ENCODE measurements at places on chromosomes 11 and 22.

DNA sequence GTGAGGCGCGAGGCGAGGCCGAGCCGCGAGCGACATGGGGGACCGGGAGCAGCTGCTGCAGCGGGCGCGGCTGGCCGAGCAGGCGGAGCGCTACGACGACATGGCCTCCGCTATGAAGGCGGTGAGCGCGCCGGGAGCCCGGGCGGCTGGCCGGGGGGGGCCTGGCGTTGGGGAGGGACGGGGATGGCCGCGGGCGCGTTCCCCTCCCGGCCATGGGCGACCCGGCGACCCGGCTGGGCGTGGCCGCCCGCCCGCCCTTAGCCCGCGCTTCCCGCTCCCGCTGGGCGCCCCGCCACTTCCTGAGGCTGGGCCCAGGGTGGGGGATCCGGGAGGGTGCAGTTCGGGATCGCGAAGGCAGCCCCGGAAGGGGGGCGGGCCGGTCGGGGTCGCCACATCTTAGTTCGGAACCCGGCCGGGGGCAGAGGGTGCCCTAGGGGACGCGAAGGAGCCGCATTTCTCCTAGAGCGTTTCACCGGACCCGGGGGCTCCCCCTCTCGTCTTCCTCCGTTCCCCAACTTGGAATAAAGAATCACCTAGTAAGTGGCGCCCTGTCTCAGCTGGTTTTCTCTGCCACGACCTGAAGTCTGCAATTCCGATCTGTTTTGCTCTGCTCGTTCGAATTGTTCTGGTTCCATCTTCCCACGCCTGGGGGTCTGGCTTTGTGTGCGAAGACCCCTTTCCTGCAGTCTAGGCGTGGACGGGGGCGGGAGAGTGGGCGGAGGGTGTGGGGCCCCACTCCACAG lies 536 bp downstream of the YWHAH start:
- peak; percentile 2 for DNase-seq

DNA sequence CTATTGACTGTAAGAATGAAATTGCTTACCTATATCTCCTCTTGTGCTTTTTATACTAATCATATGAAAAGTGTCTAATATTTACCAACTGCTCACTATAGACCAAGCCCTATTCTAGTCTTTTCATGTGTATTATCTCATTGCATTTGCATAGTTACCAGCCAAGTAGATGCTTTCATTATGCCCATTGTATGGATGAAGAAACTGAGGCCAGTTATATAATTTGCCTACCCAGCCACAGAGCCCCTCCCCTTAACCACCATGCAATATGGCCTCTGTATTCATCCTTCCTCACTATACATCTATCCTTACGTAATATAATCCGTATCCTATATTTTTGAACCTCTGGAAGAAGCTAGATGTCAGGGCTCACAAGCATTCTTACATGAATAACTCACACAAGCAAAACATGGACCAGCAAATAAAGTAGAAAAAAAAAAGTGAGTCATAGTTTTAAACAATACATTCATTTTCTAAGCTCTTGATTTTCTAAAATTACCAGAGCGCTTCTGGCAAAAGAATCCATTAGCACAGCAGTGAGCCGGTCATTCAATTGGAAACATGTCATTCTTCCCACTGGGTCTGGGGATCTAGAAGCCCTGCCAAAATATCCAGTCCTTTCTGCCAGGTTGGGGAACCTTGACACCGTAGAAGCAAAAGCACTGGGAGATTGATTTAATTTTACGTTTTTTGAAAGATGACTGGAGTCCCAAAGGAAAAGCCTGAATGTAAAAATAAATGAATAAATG lies 80.0 kb downstream of the C11orf91 start:
- no peak for DNase-seq

- DNase-seq: no peak
Measured at GRCh38 chr22:25961699-25962098, 207.6 kb upstream of the SEZ6L start.

DNA sequence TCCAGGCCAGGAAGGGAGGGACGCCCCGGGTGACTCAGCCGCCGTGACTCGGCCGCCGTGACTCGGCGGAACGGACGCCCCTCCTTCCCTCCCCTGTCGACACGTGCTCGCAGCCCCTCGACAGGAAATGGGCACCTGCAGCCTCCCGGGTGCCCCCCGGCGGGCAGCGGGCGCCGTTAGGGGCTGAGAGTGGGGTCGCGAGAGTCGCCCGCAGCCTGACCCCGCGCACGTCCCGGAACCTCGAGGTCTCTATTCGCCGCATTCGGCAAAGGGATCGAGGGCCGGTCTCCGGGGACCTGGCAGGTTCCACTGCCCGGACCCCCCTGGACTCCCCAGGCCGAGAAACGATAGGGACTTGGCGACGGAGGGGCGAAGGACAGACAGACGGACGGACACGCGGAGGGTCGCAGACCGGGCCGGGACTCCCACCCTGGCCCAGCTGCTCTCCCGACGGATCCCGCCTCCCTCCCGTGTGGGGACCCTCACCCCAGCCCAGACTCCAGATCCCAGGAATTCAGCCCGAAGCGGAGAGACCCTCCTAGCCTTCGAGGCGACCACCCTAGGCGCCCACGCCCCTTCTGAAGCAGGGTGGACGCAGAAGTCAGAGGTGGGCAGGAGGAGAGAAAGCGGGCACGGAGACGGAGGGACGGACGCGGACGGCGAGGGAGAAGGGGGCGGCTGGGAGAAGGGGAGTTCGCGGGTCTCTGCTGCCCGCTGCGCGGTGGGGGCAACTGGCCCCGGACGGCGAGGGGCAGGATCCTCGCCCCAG lies 648 bp downstream of the FOSL1 start:
- DNase-seq: peak; percentile 65

- DNase-seq: no peak
Measured at GRCh38 chr11:134410766-134411165, 1.3 kb downstream of the B3GAT1 start.

GRCh38 chr22:40376149-40376548 lies 5.8 kb downstream of the SGSM3 start:
- DNase-seq: no peak

GRCh38 chr11:111417766-111418435 lies 38.8 kb upstream of the POU2AF1 start:
- DNase-seq: no peak

DNA sequence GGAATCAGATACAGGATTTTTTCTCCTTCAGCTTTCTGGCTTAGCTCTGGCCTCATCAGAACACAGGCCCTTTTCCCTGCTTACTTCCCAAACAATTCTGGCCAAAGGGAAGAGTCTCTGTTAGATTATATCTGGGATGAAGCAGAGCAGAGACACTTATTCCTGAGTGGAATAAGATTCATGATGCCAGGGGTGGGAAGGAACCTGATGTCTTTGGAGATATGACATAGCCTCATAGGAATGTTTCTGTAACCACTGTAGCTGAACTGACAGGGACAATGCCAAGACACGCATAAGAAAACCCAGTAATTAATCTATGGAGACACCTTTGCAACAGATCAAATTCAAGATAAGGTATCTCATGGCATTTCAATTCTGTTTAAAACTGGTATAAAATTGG lies 177.1 kb upstream of the RAG2 start:
- DNase-seq: no peak

DNA sequence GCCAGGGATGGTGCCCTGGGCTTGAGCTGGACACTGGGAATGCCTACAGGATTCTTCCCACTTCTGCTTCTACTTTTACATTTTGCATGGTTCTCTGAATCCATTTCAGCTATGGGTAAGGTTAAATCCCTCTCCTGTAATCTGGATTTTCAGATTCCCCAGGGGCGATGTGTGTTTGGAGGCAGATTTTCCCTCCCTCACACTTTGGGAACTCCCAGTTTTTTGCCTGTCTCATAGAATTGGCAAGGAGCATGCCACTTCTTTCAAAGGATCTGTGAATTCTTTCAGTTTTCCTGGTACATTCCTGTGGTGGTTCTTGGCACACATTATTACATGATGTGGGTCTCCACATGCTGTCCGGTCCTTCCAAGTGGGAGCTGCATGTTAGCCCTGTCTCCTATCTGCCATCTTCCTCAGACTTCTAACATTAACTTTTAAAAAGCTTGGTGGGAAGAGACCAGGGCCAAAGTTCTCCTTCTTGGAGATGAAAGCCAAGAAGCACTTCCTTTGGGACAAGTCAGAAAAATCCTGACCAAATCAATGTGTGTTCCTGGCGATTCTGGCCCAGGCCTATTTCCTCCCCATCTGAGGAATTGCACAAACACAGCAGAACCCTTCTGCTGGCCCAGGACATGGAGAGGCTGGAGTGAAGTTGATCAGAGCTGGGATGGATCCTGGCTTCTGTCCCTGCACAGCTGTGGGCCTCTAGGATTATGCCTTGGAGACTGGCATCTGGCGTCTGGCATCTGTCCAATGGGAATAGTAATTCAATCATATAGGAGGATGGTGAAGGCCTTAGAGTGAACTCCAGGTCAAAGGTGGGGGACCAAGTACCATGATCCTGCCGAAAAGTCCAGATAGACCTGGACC lies 5.4 kb upstream of the APOL2 start:
- DNase-seq: no peak

GRCh38 chr22:50262973-50263617 lies 1.6 kb upstream of the MAPK12 start:
- DNase-seq: no peak

DNA sequence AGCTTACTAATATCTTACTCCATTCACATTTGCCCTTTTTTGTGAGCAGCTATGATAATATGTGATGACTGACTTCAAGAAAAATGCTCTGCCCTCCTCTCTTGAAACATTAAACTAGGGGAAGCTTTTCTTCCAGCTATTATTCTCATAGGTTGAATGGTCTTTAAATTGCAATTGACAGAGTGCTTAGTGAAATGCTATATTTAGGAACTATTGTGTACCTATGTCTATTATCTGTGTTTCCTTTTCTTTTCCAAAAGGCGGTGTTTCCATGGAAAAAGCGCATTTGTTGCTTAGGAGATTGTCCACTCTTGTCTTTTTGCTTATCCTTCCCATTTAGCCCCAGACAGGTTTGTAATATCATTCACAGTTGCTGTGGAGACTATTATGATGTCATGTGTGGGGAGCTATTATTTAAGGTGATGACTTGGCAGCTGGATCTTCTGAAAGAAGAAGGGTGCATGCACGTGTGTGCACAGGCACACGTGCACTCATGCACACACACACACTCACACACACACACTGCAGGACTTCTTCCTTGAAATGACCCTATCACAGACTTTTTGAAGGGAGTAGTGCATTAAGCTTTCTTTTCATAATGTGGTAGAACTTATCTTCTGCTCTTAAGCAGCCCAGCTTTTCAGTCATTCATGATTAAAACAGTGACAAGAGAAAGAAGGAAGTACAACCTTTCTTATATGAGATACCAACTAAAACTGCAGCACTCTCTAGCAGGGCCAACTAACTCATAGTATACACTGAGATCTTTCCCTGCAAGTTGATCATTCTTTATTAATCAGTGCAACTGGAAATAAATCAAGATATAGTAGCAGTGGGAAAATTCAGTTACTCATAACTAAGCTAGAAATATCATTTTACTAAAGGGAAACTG lies 340.8 kb upstream of the MTNR1B start:
- DNase-seq: no peak

DNA sequence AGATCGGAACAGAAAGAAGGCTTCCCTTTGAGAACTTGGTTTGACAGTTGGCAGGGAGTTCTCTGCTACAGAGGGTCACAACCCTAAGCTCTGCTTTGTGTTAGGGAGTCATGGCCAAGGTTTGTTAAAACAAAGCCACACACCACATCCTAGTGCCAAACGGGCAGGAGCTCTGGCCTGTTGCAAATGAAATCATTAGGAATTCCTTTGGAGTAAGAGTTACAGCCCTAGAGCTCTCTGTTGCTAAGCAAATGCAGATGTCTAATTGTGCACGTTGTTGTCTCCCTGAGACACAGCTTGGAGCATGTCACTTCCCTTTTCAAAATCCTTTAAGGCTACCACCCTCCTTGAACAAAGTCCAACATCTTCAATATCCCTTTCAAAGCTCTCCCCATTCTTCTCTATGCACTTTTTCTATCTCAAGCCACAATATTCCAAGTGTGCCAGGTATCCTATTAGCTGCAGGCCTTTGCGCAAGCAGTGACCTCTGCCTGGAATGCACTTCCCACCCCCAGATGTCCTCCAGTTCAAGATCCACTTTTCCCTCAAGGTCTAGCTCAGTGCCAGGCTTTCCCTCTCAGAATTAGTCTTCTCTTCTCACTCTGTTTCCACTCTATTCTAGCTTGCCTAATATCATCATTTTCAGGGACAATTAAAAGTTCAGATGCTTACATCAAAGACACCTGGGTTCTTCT lies 253.7 kb upstream of the POU2AF2 start:
- no peak for DNase-seq
